ENCODE measurements at places on chromosomes 7 and 10.

DNA sequence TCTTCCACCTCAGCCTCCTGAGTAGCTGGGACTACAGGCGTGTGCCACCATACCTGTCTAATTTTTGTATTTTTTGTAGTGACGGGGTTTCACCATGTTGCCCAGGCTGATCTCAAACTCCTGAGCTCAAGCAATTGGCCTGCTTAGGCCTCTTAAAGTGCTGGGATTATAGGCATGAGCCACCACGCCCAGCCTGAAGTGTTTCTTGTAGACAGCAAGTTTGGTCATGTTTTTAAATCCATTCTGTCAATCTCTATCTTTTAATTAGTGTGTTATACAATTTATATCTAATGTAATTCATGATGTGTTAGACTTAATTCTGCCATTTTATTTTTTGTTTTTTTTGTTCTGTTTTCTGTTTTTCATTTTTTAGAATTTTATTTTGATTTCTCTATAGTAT is 17.2 kb upstream of the MXI1 start:
- no peak for DNase-seq

DNA sequence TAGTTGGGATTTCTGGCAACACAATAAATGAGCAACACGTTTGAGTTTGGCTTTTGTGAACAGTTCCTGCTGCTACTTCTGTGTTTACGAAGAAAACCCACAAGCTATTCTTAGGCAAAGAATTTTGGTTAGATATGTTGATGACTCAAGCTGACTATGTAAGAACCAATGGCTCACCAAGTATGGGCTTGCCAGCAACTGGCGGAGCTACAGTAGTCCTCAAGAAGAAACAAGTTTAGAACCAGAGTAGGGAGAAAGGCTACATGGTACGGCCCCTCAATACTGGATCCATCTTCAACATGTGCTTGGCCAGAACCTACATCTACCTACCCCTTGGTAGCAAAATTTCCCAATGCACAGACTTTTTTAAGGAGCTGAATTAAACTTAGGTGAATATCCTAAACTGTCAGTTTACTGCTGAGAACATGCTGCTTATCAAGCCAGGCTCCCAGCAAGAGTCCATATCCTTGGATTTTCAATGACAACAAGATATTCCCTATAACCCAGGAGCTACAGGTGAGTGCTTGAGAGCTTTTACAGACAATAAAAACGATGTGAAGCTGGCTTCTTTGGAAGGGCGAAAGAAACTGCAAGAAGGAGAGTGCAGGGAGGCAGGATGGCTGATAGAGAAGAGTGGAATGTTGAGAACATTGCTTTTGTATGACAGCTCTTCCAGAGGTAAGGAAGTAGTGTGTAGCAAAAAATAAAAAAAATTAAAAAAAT is 74.3 kb upstream of the ASAH2 start:
- DNase-seq = no peak

DNA sequence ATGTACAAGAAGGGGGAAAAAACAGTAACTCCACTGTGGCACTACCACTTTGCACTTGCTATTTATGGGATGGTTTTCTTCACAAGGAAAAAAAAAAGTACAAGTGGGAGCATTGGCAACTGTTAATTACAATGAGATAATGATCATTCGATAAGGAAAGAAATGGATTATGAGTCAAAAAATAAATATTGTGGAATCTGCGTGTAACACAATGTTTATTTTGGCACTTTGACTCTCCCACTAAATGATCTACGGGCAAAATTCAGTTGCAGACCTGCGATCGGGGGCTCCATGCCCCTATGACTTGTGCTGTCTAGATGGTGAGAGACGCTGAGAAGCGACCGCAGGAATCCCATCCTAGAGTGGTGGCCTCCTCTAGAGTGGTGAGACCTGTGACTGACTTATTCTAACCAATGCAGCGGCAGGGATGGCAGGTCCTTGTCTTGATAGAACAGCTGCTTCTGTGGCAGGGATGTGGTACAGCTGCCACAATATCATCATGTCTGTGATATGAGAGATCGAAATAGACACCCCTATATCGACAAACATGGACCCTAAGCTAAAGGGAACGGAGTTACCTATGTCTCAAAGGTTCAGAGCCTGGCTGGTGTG is 345.0 kb upstream of the KLF6 start:
- DNase-seq = no peak

DNA sequence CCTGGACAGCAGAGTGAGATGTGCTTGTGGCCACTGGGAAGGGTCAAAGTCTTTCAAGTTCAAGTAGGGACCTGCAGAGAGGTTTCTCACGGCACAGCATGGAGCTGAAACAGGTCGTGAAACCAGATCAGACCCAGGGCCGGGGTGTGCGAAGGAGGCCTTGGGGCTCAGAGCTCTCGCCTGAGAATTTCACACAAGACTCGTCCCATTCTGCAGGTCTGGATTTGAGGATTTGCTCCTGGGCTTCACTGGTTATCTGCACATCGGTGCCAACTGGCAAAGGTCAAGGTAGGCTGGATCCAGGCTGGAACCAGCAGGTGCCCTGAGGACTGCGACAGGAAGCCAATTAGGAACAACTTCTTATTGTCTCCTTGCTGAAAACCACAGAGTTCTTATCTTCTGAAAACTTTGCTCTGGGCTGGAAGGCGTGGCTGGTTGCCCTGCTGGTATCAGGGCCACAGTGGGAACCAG is 24.0 kb upstream of the GTF2I start:
- DNase-seq = no peak

DNA sequence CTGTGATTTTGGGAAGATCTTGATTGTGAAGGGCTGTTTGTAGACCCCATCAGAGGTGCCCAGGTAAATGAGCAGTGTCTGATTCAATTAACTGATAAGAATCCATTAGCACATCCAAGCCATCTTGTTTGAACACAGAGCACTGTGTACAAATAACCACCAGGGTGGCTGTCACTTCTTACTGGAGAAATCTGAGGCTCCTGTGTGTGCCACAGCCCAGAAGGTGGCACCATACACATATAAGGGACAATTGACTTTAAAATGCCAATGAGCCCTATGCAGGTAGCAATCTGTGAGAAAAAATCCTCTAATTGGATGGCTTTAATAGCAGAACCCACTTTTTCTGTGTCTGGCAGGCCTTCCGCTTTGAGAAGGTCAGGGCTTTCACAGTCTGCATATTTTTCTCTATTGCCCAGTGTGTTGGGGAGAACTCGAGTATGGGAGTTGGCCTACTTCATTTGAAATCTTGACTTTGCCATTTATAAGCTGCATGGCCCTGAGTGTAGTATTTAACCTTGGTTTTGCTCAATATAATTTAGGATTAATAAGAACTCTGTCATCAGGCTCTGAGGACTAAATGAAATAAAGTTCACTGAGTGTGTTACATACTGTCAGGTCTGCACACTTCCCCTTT is 517.4 kb downstream of the CCSER2 start:
- DNase-seq = no peak

GRCh38 chr10:29841724-29842649 is 207.2 kb upstream of the SVIL start:
- DNase-seq = no peak

DNA sequence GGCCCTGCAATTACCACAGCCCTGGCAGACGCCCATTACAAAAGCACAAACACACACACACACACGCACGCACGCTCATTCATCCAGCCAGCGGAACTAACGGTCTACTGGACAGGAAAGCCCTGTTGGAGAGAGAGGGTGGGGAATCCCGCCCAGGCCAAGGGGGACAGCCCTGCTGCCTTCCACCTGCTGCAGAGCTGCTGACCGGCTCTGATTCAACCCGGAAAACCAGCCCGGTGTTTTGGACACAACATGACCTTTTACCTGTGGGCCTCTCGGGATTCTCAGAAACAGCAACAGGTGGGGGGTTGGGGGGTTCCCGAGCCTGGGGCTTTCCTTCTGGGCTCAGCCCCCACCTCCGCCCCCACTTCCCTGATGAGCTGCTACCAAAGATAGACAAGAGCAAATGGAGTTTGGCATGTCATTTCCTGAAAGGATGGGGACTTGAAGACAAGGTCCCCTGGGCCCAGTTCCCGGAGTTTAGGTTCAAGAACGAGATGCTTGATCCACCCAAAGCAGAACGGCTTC is 18.5 kb upstream of the SERPINE1 start:
- DNase-seq = no peak

DNA sequence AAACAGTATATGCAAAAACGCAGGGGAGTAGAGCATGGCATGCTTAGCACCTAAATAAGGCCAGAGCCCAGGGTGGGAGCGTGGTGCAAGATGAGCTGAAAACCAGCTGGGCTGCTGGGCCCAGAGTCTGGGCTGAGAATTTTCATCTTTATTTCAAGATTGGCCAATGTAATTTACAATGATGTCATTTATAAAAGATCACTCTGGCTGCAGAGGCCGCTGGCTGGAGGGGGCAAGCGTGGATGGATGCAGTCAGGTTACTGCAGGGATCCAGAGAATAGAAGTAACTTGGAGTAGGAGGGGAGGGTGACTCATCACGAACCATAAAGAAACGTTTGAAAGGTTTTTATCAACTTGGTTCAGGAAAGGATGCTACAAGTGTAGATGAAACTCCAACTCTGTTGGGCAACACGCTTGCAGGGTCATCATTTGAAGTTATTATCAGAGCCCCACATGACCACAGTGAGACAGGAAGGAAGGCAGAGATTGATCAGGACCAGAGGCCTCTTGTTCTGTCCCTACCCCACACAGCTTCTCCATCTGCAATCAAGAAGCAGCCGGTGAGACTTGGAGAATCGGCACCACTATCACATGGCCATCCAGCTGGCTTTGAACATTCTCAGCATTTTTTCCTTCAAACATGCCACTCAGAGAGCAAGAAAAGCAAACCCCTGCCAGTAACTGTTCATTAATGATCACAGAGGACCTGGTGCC is 49.2 kb downstream of the ODAD2 start:
- DNase-seq = no peak

DNA sequence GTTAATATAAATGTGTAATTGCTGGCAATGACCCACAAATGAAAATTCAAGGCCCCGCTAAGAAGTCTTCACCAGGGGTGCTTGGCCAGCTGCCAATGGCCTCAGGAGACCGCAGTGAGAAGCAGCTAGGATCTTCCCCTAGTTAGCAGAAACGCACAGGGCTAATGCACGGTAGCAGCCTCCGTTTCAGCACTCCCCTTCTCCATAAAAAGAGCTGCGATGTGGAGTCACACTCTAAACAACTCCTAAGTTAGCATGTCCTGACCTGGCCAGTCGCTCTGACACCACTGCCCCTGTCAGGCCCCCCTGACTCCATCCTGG is 139.0 kb downstream of the SEPTIN14 start:
- no peak for DNase-seq

GRCh38 chr7:44626620-44627019 is 20.2 kb downstream of the OGDH start:
- DNase-seq = no peak

- DNase-seq = no peak
Measured at GRCh38 chr7:32502728-32503127, 7.4 kb downstream of the AVL9 start.

DNA sequence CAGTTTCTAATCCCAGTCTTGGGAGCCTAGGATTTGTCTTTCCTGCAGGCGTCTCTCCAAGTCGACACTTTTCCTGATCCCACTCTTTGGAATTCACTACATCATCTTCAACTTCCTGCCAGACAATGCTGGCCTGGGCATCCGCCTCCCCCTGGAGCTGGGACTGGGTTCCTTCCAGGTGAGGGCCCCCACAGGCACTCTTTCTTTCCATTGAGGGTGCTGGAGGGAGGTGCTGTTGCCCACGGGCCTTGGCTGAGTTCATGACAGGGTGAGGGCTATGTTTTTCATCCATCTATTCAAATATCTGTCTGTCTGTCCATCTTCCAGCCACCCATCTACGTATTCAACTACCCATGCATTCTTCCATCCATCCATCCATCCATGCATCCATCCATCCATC is 12.6 kb downstream of the GHRHR start:
- DNase-seq = no peak

- no peak for DNase-seq
Measured at GRCh38 chr7:30084212-30084611, 50.6 kb upstream of the MTURN start.

- no peak for DNase-seq
Measured at GRCh38 chr7:127900141-127900540, 131.1 kb downstream of the LRRC4 start.

- DNase-seq = no peak
Measured at GRCh38 chr10:130606001-130606405, 469.8 kb downstream of the GLRX3 start.

GRCh38 chr10:23150091-23150490 is 42.0 kb upstream of the PTF1A start:
- DNase-seq = no peak

DNA sequence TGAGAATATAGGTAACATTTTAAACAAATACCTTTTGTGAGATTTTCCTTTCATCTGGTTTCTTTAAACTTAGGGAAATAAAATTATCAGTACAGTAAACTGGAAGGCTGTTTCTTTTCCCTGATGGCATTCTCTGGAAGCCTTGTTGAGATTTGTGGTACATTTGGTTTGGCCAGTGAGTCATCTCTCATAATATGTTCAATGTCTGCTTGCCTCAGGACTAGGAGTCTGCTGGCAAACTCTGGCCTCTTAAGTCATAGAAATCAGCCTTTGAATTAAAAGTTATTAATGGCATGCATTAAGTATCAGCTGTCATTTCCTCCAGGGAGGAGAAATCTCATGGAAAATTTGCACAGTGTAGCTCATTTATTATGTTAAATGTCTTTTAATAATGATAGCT is 316.6 kb upstream of the KIAA1217 start:
- no peak for DNase-seq

DNA sequence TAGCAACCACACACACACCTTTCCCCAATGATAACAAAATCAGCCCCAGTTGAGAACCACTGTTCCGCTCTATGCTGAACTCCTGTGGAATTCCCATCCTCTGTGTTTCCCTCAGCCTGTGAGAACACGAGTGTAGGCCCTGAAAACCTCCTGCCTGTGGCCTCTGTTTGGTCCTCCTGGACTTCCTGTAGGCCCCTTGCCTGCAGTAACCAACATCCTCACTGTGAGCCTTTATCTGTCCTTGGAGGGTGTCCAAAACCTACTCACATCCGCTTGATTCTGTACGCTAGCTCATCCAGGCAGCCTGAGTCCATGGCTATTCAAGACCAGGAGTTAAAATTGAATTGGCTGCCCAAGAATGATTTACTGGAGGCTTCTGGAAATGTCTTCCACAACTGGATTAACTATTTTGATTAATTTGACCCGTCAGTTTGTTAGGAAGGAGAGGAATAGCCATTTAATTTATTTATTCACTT is 149.8 kb downstream of the AKR1D1 start:
- DNase-seq = no peak

- peak; percentile 86 for DNase-seq
Measured at GRCh38 chr7:143901668-143902331, at the start of gene TCAF1. TSS of gene TCAF1 (minus strand) at chr7:143902176. CDS start at chr7:143876608, 25,568 bp downstream.

DNA sequence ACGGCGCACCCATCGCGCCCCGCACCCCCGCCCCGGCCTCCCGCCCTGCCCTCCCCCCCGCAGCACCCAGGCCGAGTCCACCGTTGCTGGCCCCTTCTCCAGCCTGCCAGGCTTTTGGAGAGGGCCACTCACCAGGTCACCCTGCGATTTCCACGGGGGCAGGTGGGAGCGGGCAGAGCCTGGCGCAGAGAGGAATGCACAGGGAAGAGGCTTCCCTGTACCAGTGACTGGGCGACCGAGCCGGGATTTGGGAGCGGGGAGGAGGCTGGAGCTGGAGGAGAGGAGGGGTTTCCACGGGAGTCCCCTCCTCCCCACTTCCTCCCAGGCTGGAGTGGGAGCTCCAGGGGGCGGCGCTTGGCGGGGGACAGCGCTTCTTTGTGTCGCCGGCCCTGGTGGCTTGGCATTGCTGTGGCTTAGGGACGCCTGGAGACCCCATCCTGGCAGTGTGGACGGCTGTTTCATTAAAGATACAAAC is 19.3 kb downstream of the TCAF1 start:
- DNase-seq = no peak

- no peak for DNase-seq
Measured at GRCh38 chr10:78992333-78992732, 76.4 kb upstream of the ZMIZ1 start.

GRCh38 chr7:44195889-44196288 is 4.9 kb upstream of the YKT6 start:
- no peak for DNase-seq
